IPS DF 6.9 (cell line): ENCODE measurements at places on chromosomes 12 and 14.

GRCh38 chr12:26647088-26647487 is 185.9 kb downstream of the ITPR2 start:
- DNase-seq = no peak

- no peak for DNase-seq
Observed at GRCh38 chr12:70049596-70050360, 193.5 kb upstream of the CNOT2 start.

GRCh38 chr12:131085816-131086591 is 132.3 kb downstream of the ADGRD1 start:
- DNase-seq = no peak

- no peak for DNase-seq
Observed at GRCh38 chr14:52678591-52678990, 16.8 kb downstream of the ERO1A start.

DNA sequence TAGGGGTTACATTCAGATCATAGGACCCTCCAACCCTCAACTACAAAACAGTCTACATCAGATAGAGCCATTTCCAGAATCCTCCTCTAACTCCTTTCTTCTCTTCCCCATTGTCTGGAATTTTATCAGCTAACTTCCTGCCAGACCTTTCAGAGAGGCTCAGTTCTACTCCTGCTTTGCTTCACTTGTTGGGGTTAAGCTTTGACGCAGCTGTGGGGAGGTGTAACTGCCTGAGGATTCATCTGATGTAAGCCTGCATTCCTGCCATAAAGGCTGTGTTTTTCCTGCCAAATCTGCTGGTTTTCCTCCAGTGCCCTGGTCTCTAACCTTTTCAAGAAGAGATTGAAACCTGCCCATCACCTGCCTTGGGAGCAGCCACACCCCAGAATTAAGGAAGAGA is 16.9 kb downstream of the DHRS2 start:
- DNase-seq = no peak
